ENCODE measurements at places on chromosomes 1 and 21. TPM values are rescaled to one million over a fixed set of nuclear protein-coding genes. Genes with fewer than 3 reads are reported as not detected.

ADGRL4 gene
- not detected for total RNA-seq

SPRR2B gene
- total RNA-seq, result not detected

GPR3 gene
- 1.3 TPM for total RNA-seq

CFAP410 gene
- total RNA-seq, result 7.5 TPM

TFF2 gene
- not detected for total RNA-seq

Data from Calu3 (cell line).